Left colon (tissue), 2 donors: ENCODE measurements at places on chromosomes 11 and 22.

GRCh38 chr11:37724315-37724714 lies 1126.3 kb upstream of the RAG2 start:
- DNase-seq: no peak

- DNase-seq: no peak
Observed at GRCh38 chr11:43567396-43567975, 113.1 kb upstream of the HSD17B12 start.

DNA sequence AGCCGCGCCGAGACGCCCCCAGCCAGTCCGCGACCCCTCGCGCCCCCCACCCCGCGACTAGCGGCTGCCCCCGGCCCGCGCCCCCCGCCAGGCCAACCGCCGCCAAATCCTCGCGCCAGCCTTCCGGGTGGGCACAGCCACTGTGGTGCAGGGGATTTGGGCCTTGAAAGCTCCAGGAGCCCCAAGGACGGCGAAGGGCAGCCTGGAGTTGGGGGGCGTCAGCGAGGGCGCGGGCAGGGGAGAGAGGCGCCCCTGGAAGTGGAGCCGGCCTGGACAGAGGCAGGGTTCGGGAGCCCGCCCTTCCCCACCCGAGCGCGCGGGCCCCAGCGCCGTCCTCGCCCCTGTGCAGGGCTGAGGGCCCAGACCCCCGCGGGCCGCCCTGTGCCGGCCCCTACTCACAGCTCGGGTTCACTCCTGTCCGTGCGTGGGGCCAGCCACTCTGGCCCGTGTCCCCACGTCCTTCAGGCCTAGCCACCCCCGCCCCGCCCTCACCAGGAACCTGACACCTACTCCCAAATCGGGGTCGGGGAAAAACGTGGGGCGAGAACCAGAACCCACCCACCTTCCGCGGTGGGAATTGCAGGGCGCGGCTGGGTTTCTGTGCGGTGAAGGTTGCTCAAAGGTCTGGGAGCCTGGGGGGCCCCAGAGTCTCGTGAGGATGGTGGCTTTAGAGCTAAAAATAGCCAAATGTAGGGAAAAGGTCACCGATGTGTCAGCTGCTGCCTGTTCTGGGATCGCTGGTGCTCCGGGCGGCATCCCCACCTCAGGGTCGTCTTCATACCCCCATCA lies at the start of gene CPT1B:
Gene CPT1B (minus strand): TSS at position 441 of the 789 bp plus-strand sequence. CDS start 512 bp downstream, outside the sequence.
- DNase-seq: no peak

DNA sequence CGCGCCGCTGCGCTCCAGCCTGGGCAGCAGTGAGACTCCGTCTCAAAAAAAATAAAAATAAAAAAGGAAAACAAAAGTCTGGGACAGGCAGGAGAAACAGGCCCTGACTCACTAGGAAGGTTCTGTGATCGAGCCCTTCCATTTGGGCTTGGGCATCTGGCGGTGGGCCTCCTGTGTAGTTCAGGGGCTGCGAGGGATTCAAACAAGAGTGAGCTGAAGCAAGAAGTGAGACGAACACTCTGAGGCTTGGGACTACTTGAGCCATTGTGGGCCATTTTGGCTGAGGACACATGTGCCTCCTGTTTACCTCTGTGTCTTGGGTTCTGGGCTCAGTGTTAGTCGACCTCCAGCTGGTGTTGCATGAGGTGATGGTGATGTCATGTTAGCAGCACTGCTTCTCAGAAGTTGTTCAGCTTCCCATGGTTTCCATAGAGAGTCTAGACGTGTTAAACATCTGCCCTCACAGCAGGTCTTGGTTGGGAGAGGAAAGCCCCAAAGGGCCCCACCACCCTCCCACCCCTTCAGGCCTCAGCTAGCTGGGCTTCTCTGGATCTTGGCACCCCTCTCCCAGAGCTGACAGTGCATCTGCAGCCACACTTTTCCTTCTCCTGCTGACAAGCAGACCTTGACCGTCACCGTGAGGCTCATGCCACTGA lies 57.8 kb downstream of the MED15 start:
- no peak for DNase-seq

- no peak for DNase-seq
Observed at GRCh38 chr11:34072041-34072440, 20.5 kb downstream of the CAPRIN1 start.

DNA sequence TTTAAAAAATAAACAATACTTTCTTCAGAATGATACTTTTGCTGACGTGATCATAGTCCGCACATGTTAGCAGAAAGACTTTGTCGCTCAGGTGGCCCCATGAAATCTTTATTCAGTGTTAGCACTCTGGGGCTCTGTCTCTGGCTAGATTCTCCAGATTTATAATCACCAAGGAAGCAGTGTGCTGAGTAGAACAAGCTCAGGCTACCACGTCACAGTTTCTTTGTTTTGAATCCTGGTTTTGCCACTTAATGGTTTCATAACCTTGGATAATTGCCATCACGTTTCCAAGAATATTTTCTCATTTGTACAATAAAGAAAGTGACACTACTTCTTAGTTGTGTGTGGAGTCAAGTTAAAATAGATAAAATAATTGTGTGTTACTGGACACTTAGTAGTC lies 3.9 kb upstream of the MUC15 start:
- no peak for DNase-seq
